ENCODE measurements at places on chromosomes 12 and 14.

GRCh38 chr14:65302571-65303189 lies 109.8 kb upstream of the FUT8 start:
- peak; percentile 35 for DNase-seq

DNA sequence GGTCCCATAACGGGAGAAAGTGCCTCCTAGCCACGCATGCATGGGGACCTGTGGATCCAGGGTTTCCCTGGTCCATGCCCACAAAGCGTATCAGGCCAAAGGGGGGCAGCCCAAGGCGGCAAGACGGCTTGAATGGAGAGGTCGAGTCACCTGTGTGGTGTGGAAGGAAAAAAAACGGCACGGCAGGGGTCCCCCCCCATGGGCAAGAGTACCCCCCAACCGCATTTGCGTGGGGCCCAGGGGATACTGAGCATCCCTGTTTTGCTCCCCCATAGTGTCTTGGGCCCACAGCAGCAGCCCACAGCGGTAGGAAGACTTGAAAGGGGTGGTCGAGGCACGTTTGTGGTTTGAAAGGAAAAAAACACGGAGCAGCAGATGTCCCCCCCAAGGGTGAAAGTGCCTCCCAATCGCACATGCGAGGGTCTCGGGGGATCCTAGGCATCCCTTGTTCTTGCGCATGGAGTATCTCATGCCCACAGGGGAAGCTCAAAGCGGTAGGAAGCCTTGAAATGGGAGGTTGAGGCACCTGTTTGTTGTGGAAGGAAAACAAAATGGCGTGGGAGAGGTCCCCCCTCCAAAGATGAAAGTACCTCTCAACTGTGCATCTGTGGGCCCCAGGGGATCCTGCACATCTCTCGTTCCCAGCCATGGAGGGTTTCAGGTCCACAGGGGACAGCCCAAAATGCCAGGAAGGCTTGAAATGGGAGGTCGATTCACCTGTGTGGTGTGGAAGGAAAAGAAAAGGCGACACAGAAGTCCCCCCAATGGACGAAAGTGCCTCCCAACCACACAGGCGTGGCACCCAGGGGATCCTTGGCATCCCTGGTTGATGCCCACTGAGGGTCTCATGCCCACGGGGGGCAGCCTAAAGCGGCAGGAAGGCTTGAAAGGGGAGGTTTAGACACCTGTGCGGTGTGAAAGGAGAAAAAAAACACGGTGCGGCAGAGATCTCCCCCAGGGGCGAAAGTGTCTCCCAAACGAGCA lies 577.5 kb downstream of the ALG10 start:
- DNase-seq: no peak

- DNase-seq: no peak
Measured at GRCh38 chr14:47065326-47065725, 413.7 kb upstream of the RPL10L start.

GRCh38 chr14:42163136-42163535 lies 556.5 kb downstream of the LRFN5 start:
- DNase-seq: no peak

DNA sequence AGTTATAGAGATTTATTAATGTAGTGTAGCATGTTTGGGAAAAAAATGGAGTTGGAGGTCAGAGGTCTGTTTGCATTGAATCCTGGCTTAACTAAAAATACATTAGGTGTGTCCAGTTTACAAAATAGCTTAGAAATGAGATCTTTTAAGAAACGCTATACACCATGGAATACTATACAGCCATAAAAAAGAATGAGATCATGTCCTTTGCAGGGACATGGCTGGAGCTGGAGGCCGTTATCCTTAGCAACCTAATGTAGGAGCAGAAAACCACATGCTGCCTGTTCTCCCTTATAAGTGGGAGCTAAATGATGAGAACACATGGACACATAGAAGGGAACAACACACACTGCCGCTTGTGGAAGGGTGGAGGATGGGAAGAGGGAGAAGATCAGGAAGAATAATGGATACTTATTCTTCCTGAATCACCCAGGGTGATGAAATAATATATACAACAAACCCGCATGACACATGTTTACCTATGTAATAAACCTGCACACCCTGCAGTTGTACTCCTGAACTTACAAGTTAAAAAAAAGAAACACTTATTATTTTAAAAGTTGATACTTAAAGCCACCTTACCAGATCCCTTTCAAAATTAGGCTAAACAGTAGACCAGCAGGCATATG lies 14.0 kb upstream of the MYRFL start:
- DNase-seq: no peak

GRCh38 chr12:124792156-124792555 lies 71.5 kb downstream of the SCARB1 start:
- no peak for DNase-seq

DNA sequence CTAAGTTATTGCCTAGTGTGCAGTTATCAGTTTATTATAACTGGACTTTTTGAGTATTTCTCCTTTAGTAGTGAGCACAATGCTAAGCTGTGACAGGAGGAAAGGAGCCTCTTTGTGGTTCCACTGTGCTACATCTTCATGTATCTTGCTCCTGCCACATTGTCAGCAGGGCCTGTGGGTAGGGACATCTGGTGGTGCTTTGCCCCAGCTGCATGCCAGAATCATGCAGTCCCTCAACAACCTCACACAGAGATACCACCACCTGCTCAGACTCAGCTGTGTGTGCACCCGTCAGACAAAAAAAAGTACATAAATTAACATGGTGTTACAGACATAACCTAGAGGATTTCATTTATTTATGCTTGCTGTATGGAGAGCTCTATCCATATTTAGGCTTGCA lies 51.1 kb downstream of the MIS18BP1 start:
- DNase-seq: no peak

All from LNCaP clone FGC (cell line).